ENCODE measurements at places on chromosomes 7 and 10.

DNA sequence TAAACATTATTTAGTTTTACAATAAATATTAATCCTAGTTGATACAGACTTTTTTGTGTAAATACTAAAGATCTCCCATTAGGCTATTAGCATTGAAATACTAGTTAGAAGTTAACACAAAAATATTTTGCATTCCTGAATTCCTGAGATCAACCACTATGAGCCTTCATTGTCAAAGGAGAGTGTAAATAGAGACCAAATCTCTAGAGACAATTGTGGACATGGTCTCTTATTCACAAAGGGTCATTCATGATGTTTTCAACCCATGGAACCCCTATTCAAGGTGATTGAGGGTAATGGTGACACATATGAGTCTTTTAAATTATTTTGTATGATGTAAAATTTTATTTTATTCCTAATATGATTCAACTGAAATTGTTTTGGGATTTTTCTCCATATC lies 1454.8 kb upstream of the LRRTM3 start:
- DNase-seq: no peak

- no peak for DNase-seq
Observed at GRCh38 chr10:336247-336646, 201.0 kb downstream of the ZMYND11 start.

DNA sequence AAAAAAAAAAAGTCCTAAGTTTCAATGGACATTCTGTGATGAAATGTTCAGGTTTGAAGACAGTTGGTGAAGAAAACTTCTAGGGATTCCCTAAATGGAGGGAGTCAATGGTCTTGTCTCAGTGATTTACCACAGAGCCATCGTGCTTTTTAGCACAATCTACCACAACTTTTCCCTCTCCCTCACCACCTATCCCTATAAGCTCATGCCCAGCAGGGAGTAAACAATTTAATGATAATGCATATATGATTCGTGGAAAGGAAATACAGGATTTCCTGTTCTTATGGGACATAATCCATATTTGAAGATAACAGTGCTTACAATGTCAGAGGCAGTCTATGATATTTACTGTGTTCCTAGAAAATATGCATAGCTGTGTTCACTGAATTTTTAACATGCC lies 38.4 kb upstream of the CD36 start:
- DNase-seq: no peak

DNA sequence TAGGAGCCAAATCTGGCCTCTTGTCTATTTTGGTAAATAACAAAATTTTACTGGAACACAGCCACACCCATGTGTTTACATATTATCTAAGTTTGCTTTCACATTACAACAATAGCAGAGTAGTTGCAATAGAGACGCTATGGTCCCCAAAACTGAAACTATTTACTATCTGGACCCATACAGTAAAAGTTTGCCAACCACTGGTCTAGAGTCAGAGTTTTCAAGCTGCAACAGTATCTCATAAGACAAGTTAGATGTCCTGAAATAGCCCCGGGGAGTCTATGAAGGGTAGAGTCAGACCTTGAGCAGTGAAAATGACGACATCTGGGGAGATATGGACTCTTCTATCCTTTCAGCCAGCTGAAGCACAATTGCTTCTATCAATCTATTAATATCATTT lies 74.2 kb downstream of the CTNNA3 start:
- DNase-seq: no peak

GRCh38 chr10:102975483-102976379 lies 57.6 kb downstream of the CNNM2 start:
- DNase-seq: no peak

- no peak for DNase-seq
Observed at GRCh38 chr10:88006261-88006660, 142.8 kb downstream of the PTEN start.

DNA sequence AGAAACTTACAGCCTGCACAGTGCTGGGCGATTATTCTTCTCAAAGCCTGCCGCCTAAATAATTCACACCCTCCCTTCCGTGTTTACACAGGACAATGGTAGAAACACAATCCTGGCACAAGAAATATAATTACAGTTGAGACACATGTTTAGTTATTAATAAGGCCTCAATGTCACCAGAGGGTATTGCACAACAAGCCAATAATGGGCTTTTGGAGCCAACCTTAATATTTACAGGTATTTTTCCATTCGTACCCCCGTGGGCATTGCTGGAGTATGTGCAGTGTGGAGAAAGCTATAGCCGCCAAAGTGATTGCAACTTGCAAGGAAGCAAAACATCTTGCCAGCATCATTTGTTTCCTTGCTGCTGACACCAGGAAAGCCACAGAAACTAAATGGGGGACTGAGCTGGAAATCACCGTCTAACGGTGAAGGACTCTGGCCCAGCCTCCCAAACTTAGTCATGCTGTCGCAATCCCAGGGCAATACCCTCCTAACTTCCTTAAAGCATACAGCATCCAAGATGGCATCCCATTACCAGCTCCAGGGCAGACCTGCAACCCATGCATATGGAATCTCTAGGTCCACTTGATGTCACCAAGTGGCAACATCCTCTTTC lies 8.6 kb downstream of the CALN1 start:
- DNase-seq: no peak

GRCh38 chr10:43390759-43391158 lies 18.2 kb downstream of the HNRNPF start:
- DNase-seq: no peak

GRCh38 chr7:8913682-8914081 lies 480.3 kb downstream of the NXPH1 start:
- DNase-seq: no peak

DNA sequence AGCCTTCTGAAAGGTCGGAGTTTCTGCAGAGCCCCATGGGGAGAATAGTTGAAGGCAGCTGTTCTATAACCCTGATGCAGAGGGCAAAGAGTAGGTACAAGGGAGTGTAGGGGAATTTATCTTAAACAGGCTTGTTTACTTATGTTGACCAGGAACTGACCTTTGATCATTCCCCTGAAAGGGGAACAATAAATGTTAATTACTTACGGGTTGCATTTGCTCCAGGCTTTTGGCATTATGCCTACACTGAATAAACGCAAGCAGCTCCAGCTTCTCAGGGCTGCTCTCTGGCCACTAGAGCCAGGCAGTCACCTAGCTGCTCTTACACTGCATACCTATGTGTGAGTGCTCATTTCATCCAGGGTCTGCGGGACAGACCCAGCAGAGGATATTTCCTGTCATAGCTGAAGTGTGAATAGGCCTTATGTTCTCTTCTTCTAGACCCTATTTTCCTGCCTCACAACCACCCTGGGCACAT lies 26.9 kb upstream of the ABCA13 start:
- DNase-seq: no peak

DNA sequence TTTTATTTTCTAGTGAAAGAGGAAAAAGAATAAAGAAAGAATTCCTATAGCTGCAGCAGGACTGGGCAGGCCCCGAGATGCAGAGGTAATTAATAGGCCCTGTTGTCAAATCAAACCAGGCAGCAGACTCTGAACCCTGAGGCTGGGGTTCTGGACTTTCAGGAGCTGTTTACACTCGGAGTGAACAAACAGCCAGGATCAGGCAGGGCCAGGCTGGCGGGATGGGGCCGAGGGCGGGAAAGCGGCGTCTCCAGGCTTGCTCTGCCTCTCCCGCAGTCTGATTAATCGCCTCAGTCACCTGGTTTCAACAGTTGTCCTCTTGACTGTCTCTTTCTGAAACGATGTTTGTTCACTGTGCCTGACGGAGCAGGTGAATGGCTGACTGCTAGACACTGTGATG lies 675.4 kb upstream of the FOXK1 start:
- no peak for DNase-seq

- no peak for DNase-seq
Observed at GRCh38 chr7:47622586-47622945, 40.7 kb upstream of the TNS3 start.

DNA sequence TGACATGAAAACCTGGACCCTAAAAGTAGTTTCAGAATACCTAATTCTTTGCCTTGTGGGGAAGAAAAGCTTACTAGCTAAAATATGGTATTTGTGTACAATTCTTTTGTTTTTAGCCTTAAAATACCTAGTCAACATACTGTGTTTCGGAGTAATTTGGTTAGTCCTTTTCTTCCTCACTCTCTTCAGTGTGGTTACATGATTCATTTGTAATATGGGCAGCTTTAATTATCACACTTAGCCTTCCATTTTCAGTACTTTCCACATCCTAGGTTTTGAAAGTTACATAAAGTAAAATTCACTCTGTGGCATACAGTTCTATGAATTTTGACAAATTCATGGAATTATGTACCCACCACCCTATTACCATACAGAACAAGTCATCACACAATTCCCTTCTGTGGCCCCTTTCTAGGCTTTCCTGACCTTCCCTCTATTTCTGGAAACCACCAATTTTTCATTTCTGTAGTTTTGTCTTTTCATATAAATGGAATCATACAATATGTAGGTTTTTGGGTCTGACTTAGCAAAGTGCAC lies 96.2 kb downstream of the EMX2 start:
- no peak for DNase-seq

DNA sequence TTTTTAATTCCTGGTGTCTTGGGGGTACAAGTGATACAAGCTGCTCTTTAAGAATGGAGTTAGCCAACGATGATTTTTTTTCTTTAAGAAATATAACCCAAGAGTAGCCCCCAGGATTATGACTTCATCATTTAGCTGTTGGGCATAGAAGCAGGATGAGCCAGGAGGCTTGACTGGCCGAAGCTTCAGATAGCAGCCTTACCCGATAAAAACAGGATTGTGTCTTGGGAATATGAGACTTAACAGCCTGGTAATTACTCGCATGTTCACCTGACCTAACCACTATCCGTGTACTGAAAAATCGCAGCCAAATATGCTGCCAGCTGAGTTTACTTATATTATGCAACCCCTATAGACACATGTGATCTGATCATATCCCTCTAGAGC lies 346.0 kb upstream of the BMPER start:
- DNase-seq: no peak

DNA sequence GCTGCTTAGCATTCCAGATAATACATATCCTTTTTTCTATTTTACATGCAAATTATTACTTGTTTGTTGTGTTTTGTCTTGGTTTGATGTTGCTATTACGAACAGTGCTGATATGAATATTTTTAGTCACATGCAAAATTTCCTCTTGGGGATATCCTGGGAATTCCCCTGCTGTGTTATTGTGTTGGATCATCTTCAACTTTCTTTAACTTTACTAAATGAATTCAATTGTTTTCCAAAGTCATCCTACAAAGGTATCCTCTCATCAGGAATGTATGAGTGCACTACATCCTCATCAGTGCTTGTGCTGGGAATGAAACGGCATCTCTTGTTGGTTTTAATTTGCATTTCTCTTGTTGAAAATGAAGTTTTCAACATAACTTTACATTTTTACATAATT lies 87.1 kb downstream of the AASS start:
- DNase-seq: no peak

GRCh38 chr7:128908750-128909624 lies 1.5 kb downstream of the KCP start:
- no peak for DNase-seq

DNA sequence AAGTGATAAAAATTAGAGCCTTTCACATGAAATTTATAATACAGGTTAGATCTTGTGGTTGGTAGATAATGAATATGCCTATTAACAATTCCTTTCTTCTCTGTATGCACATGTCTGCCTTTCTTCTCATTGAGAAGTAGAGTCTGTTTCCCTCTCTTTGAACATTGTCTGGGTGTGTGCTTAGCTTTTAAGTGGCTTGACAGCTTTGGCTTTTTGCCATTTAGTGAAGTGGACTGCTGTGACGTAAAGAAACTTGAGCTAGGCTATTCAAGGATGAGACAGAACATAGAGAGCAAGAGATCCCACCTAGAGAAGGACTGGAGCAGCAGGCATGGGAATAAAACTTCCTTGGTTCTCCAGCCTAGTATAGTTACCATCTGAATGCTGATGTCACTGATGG lies 996.7 kb upstream of the CELF2 start:
- no peak for DNase-seq

- DNase-seq: no peak
Observed at GRCh38 chr10:77378366-77379349, 258.9 kb downstream of the KCNMA1 start.

- DNase-seq: no peak
Observed at GRCh38 chr10:101237081-101237981, 8.1 kb upstream of the LBX1 start.

GRCh38 chr7:49791088-49791741 lies 17.8 kb downstream of the VWC2 start:
- peak; percentile 28 for DNase-seq
